HTR-8/SVneo (cell line): ENCODE measurements at places on chromosomes 1 and 21.

GRCh38 chr1:117709249-117709691 lies 103.4 kb downstream of the TENT5C start:
- no peak for DNase-seq

- DNase-seq, result no peak
Measured at GRCh38 chr1:87464022-87464490, 135.4 kb downstream of the LMO4 start.

GRCh38 chr1:229013981-229014380 lies 256.9 kb upstream of the RAB4A start:
- DNase-seq, result no peak

DNA sequence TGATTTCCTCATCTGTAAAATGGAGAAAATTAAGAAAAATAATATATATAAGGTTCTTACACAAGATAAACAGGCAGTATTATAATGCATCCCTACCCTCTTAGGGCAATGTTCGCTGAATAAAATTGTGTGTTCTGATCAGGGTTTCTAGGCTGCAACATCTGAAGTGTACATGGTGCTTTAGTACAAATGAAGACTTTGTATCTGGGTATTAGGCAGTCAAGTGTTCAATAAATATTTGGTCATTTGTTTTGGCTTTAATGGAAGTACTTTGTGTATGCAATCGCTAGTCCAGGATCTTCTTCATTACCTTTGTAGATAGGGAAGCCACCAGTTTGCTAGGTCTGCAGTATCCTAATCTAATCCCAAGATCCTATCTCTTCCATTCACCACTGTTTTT lies 28.1 kb downstream of the DNASE2B start:
- no peak for DNase-seq

GRCh38 chr1:2628933-2629626 lies 3.7 kb downstream of the MMEL1 start:
- no peak for DNase-seq
